Stimulated activated CD4-positive, alpha-beta T cell treated with anti-CD3 and anti-CD28 coated beads, Interleukin-4, amount 100 ng/mL, for 4 hours (primary cell): ENCODE measurements at places on chromosomes 4 and X.

GRCh38 chrX:153970357-153971123 lies 1.1 kb downstream of the HCFC1 start:
- DNase-seq = no peak

- DNase-seq = no peak
Measured at GRCh38 chrX:116756958-116757357, 294.2 kb upstream of the CT83 start.

GRCh38 chrX:26253526-26253925 lies 37.6 kb downstream of the MAGEB5 start:
- DNase-seq = no peak

GRCh38 chr4:88745581-88746163 lies 48.0 kb upstream of the NAP1L5 start:
- DNase-seq = no peak

DNA sequence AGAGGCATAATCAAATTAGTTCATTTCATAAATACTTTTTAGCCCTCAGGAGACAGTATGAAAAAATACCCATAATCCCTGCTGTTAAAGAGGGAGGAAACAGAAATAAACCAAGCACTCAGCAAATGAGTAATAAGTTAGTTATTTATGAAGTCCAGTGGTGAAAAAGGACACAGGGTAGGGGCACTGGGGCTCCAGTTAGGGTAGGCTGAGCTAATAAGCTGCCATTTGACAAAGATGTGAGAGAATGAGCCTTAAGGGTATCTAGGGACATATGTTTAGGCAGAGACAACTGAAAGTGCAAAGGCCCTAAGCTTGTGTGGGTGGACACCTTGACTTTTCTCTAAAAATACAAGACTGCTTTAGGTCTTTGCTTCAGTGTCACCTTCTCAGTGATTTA lies 94.4 kb downstream of the IL15 start:
- no peak for DNase-seq

DNA sequence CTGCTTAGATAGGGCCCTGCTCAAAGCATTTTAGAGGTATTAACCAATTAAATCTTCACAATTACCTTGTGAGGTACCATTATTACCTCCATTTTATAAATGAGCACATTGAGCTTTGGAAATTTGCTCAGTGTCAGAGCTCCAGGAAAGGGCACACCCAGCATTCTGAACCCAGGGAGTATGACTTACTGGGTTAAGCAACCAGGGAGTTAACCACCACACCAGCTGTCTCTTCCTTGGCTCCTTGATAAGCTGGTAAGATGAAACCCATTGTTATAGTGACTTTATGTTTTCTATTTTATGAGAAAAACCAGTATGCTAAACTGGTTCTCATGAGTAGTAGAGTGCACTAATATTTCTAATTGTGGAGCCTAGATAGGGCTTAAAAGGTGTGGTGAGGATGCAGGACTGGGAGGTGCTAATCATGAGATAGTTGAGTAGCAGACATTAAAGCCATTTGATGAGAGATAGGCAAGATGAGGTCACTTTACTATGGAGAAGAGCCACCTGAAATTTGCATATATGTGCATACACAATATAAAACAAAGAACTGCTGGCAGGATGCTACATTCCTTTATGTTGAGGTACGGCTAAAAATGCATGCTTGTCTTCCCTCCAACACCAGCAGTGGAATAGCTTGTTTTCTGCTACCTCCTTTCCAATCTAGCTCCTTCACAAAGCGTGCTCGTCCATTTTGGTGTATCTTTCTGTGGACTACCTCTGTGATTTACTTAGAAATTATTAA lies 556.1 kb downstream of the SPRY1 start:
- DNase-seq = no peak

- no peak for DNase-seq
Measured at GRCh38 chr4:101014417-101014816, 332.9 kb downstream of the PPP3CA start.
